Right lung (tissue), 10 donors: ENCODE measurements at places on chromosomes 16 and 17.

DNA sequence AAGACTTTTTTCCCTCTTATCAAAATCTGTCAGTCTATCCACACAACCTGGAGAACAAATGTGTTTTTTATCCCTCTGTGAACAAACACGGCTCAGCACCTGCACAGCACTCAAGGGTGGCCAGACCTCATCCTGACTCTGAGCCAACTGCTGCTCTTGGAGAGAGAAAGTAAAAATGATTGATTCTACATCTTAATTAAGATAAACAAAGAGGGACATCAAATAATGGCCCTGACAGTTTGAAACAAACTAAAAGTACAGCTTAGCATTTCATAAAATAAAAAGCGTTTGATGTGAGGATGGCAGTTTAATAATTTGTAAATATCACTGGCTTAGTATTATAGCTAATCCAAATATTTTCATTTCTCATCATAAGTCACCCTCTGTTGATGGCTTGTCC lies 106.2 kb downstream of the SNX11 start:
- DNase-seq = no peak

- DNase-seq = no peak
Measured at GRCh38 chr17:48012151-48012520, 25.5 kb downstream of the COPZ2 start.

- DNase-seq = no peak
Measured at GRCh38 chr16:31357324-31358109, 2.5 kb downstream of the ITGAX start.

DNA sequence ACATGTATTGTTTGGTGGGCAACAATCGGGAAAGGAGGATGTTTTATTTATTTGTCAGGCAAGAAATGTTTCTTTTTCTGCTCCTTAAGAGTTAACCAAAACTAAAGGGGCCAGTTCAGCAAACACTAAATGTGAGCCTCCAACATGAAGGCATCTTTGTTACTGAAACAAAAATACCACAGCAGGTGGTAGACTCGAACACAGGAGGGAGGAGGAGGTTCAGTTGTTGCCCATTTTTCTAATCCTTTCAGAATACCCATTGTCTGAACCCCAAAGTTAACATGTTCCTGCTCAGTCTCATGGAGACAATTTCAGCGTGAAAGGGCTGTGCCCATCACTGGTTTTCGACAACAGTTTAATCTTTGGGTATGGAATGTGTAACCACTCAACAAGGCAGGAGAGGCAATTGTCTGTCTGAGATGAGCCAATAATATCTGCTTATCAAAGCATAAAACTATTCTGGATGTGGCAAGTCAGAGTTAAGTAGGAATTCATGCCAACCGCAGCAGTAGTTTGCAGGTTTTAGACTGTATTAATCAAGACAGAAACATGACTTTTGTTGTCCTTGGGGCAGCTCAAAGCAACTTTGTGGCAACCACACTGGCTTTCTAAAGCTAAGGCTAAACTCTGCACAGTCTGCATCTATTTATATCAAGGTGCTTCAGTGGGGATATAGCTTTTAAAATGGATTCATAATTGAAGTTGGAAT lies 211.7 kb downstream of the FTO start:
- DNase-seq = no peak

GRCh38 chr16:50368410-50369132 lies at the start of gene BRD7:
Gene BRD7 (minus strand): TSS chr16:50368988. CDS start chr16:50368774, 214 bp downstream.
- peak; percentile 49 for DNase-seq

DNA sequence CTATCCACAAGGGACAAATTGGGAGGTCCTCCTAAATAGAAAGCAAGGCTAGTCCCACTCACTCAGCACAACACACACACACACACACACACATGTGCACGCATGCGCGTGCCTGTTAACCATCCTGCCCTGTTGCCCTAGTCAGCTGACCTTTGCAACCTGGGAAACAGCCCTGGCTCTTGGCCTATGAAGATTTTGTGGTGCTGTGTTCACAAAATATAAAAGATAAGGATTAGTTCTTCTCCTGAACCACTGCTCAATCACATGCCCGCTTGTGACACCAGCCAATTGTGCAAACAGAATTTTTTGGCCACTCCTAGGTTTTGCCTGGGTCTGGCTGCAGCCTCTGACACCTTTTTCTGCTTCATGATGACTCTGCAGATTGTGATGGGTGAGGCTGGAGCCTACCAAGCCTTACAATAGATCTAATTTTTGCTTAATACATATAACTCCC lies 3.3 kb upstream of the CES1 start:
- DNase-seq = no peak

- DNase-seq = no peak
Measured at GRCh38 chr16:50006964-50007363, 18.1 kb upstream of the CNEP1R1 start.

DNA sequence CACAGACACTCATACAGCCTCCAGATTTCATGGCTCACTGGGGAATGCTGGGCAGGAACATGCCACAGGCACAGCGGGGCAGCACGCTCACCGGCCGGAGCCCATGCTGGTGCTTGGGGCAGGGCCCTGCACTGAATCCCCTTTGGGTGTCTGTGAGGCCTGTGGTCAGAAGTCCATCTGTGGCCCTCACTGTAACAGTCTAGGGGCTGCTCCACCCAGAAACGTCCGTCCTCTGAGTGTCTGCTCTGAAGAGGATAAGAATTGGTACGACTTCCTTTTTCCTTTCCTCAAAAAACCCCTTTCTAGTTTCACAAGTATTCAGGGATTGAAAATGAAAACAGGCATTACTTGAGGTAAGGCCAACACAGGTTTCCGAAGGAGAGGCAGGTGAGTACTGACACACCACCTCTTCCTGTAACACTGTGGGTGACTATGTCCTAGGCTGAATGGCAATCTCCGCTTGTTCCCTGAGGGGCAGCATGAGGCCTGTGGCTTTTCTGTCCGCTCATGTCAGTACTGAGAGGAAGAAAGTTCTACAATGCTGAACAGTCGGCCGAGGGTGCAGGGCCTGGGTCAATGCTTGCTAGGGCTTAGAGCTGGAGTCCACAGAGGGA lies 42.5 kb downstream of the TMEM11 start:
- no peak for DNase-seq

DNA sequence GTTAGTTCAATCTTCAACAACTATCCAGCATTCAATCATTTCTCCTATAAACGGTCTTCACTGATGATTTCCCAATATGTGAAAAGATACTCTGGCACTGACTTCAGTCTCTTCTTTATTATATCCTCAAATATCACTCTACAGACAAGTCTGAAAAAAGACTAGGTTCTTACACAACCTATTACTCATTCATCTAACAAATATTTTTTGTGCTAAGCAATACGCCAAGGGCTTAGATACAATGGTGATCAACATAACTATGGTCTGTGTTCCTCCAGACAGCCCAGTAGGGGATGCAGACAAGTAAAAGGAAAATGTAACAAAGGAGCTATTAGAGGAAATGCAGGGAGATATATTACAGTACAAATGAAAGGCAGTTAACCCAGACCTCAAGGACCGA lies 63.9 kb downstream of the MYO1D start:
- no peak for DNase-seq

DNA sequence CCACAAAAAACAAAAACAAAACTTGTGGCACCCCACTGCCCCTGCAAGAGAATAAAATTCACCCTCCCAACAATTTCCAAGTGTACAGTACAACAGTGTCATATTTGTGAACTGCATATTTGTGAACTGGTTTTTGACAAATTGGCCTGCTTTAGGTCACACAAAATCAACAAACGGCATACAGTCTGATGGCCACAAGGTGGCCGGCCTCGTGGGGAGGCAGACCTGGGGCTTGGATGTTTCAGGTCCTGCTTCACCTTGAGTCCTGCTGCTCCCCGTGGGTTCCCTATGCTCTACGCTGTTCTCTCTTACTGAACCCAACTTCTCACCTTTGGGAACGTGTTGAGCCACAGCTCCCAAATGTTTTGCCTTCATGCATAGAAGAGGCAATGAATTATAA lies 102.2 kb downstream of the CDK5R1 start:
- no peak for DNase-seq

GRCh38 chr16:48330841-48331192 lies 54.4 kb downstream of the SIAH1 start:
- DNase-seq = no peak

GRCh38 chr16:11025120-11025531 lies 80.8 kb downstream of the CLEC16A start:
- no peak for DNase-seq

GRCh38 chr16:74667255-74667700 lies 601 bp upstream of the RFWD3 start:
- DNase-seq = peak; percentile 23

- peak; percentile 18 for DNase-seq
Measured at GRCh38 chr16:11429823-11430222, 84.6 kb downstream of the RMI2 start.

- no peak for DNase-seq
Measured at GRCh38 chr17:38704606-38705522, at the start of gene MLLT6. Gene MLLT6 (plus strand): TSS chr17:38705273. CDS start chr17:38705633, 360 bp downstream.

GRCh38 chr16:52543654-52544053 lies 3.3 kb downstream of the TOX3 start:
- no peak for DNase-seq

DNA sequence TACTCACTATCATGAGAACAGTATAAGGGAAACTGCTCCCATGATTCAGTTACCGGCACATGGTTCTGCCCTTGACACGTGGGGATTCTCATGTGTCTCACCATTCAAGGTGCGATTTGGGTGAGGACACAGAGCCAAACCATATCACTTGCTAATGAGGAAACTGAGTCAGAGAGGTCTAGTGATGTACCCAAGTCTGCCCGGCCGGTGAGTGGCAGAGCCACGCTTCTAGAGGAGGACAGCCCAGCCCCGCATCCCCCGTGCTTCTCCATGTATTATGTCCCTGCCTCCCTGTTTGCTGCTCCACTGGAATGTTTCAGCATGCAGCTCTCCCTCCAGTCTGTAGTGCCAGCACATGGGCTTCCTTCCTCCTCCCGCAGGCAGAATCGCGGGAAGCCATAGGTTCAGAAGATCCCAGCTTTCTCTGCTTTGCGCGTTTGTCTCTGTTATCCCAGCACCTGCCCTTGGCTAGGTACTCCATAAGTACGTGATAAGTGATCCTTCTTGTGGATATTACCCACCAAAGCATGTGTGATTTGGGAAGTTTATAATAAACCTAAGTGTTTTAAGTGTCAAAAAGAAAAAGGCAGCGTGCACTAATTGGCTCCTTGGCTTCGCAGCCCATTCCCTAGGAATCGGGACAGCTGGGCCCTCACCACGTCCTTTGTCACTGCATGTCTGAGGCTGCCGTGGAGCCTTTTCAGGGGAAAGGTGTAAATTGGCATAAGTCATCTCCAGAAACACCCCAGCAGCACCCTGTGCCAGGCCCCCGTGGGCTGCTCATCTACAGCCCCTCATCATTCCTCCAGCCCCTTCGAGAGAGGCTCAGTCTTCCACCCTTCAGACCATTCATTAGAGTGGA lies 103.8 kb downstream of the CLEC16A start:
- no peak for DNase-seq

DNA sequence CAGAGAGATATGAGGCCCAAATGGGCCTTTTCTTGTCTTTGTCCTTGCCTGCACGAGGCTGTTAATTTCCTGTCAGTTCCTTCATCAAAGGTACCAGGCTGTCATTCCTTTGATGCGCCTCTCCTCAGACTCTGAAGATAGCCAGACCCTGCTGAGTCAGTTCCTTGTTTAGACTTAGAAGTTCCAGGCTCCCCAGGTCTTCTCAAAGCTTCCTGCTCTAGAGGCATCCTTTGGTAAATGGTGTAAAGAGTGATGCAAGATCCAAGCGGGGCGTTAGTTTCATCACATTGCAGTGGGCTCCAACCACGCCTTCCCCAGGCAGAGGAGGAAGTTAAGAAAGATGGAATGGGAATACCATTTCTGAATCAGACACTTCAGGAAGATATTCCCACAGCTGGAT lies 4.0 kb upstream of the CDH11 start:
- no peak for DNase-seq

DNA sequence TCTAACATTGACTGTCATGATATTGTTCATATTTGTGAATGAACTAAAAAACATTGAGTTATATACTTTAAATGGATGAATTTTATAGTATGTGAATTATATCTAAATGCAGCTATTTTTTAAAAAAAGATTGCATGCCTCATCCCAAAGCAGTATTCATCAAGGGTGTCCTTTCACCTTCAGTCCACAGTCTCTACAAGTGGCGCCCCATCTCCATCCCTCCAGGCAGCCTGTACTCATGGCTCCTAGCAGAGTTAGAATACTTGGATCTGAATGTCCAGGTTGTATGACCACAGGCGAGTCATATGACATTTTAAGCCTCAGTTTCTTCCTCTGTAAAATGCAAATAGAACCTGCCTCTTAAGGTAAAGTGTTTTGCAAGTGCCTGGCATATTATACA lies 69.8 kb downstream of the TMEM100 start:
- DNase-seq = no peak
